AG09309 (cell line): ENCODE measurements at places on chromosomes 4 and X.

DNA sequence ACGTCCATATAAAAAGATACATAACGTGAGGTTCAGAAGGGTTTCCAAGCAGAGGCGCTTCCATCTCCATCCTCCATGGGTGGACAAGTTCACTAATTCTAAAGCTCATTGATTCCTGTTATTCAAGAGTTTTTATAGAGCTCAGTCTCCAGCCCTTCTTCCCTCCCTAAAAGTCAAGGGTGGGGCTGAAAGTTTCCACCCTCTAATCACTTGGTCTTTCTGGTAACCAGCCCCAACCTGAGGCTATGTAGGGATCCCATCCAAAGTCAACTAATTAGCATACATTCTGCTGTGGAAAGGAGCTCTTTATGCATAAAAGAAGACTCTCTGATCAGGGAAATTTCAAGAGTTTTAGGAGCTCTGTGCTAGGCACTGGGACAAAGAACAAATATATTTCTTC is 46.9 kb upstream of the VEGFC start:
- DNase-seq: no peak

DNA sequence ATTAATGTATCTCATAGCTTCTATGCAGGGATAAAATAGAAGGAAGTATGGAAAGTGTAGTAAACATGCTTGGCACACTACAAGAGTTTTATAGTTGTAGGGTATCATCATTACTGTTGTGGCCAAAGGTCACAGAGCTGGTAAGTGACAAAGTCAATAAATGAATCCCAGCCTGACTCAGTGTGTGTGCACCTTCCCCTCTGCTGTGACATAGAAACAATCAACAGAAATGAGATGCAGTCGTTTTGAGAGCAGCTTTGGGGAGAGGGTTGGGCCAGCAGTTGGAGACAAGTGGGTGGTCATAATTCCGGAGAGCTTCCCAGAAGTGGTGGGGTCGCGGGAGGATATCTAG is 82.4 kb upstream of the RBPJ start:
- no peak for DNase-seq

DNA sequence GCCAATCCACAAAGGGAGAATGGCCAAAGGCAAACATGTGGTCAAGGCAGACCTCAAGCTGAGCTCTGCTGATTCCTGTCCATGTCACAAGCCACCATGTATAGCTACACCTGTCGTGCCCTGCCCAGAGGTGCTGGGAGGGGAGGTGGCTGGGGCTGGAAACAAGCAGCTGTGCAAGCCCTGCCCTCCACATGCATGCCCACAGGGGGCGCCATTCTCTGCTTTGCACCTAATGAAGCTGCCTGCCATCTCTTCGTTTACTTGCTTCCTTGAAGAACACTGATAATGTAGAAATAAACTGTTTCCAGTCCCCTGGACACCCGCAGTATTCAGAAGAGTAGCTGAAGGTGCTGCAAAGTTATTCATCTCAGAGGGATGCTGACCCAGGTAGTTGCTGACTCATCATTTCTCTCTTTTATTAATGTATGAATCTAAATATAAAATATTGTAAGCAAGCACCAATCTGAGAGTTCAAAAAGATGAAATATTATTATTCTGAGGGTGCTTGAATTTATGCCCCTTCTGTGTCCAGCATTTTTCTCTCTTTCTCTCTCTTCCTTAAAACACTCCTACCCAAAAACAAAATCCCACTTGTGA is 278.6 kb downstream of the ADGRA3 start:
- no peak for DNase-seq

GRCh38 chrX:48897157-48897624 is 377 bp downstream of the TIMM17B start:
- no peak for DNase-seq
